Activated B cell treated with CpG ODN at 0.5 μM for 24 hours (primary cell): ENCODE measurements at places on chromosomes 2 and 18.

GRCh38 chr2:12776521-12776961 lies 59.8 kb downstream of the TRIB2 start:
- DNase-seq, result no peak

DNA sequence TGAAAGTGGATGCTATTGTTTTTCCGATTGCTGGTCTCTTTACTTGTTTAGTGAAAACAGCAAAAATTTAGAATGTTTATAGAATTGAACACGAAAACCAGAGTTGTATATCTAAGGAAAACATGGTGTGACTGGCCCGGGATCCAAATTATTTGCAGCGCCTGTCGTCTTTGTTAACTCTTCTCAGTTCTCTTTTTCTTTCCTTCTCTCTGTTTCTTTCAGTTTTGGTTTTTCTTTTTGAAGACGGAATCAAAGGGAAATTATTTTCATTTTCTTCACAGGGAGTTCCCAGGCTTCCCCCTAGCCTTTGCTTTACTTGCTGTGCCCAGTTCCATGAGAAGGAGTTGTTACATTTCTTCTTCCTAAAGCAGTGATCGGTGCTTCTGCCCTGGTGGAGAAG lies 76.0 kb downstream of the AGAP1 start:
- no peak for DNase-seq

DNA sequence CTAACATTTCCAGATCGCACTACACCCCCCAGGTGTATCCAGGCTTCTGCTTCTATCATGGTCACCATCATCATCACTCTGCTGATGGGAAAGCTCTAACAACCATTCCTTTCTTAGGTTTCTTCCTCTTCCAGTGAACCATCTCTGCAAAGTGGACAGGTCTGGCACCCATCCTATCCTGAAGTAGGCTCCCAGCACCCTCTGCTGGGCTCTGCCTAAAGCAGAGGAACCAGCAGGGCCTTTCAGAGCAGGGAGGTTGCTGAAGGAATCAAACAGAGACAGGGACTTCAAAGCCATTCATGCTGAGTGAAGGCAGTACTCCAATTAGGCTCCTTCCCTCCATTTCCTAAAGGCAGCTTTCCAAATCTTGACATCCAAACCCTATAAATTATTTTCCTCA lies 27.2 kb upstream of the SATB2 start:
- no peak for DNase-seq

DNA sequence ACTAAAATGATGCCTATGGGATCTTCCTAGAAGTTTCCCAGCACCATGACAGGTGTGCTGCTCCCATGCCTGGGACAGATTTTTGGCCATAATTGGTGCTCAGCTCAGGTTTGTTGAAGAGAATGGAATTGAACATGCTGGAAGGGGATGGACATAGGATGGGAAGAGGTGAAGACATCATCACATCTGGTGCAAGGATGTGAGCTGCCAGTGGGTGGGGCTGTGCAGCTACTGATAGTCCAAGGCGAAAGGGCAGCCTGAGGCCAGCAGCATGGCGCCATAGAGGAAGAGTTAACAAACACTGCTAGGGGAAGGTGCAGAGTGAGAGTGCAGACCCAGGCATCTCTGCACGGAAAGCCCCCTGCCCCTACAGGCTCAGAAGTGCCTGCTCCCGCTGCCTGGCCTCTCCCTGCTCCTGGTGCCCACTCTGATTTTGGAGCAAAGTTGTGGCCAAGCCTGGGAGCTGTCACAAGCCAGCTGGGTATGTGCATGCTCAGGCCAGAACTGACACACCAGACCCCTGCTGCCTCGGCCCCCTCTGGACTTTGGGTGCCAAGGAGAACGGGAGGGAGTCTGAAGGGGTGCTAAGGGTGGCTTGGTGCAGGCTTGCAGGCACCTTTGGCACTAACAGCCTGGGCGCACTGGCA lies 178.6 kb downstream of the ZBTB7C start:
- no peak for DNase-seq

DNA sequence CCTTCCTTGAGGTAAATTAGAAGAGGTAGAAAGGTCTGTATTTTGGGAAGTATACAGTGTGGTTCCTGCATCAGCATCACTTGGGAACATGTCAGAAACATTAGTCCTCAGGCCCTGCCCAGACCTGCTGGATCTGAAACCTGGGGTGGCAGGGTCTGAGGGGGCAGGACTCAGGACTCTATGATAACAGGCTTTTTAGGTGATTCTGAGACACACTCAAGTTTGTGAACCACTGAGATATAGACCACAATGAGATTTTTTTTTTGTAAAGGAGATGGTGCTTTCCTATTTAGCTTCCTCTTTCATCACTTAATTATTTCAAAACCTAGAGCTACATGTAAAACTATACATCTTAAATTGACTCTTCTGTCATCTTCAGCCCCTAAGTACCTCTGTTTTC lies 262.7 kb upstream of the SPOPL start:
- DNase-seq, result no peak

DNA sequence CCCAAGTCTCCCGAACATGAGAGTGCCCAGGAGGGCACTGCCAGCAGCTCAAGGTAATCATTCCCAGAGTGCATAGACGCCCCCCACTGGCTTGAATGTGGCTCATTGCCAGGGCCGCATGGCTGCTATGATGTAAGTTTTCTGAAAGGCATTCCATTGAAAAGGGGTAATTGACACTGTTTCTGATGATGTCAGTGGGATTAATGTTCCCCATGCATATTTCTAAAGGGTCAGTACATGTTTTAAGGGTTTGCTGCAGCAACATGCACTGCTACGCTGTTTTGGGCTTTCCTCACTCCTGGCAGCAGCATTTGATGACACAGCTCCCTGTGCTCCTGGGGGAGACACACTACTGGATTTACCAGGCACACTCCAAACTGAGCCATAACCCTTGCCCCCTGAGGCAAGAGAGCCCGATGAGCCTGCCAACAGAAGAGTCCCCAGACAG lies 36.7 kb downstream of the KIAA2012 start:
- DNase-seq, result no peak

DNA sequence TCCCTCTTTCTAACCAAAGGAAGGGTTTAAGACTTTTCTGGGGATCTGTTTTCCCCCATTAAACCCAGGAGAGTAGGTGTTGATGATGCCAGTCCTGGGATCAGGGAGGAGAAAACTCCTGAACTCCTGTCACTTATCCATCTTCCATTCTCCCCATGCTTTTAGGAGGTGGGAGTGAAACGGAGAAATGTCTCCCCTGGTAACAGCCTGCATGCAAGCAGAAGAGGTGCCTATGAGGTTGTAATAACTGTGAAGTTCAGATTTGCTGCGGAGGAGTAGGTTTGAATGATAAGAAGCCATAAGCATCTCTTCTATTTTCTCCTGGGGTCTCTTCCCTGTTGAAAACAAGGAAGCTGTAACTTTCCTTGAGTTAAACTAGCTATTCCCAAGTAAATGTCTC lies 150.8 kb downstream of the SLC4A3 start:
- DNase-seq, result no peak

GRCh38 chr18:24055878-24056277 lies 41.3 kb downstream of the TTC39C start:
- DNase-seq, result no peak

- DNase-seq, result no peak
Measured at GRCh38 chr2:218019411-218020060, 16.7 kb upstream of the TNS1 start.

DNA sequence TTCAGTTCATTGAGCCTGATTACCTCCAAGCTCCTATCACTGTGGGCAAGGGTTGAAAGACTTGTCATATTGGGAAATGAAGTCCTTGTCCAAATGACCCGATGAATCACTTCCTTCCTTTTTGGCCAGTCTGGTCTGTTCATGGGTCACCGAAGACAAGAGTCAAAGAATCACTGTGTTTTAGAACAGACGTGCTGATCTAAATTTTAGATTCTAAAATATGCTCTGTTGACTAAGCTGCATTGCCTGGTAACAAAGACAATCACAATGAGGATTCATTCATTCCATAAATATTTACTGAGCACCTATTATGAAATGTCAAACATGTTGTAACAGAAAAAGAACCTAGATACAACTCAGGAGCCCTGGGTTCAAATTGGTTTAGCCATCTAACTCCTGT lies 99.4 kb upstream of the RND3 start:
- DNase-seq, result no peak

- no peak for DNase-seq
Measured at GRCh38 chr2:16031848-16032159, 91.5 kb downstream of the MYCN start.

DNA sequence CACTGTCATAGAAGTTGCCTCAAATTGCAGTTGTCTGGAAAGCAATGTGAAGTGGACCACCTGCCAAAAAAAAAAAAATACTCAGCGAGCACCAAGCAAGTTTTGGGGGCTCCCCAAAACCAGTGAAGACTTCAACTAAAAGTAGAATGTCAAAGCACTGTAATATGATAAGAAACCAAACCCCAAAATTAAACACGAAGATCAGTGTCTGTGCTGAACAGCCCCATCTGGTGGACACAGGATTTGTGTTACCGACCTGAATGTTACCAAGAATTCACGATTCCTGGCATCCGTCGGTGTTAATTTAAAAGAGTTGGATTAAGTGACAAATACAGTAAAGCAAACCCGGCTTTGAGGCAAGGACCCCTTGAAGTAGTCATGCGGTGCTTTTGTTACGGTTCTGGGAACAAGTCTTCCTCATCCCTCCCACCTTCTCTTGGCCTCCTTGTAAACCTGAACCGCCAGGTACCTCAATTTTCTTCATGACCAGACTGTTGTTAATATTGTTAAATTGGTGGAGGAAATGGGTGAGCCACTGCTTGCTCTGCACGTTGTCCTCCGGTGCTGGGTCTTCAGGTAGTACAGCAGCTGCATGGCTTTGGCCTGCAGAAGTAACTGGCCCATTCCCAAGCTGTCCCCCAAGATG lies 31.3 kb upstream of the SSB start:
- DNase-seq, result no peak

- no peak for DNase-seq
Measured at GRCh38 chr2:54508541-54508940, 52.4 kb downstream of the SPTBN1 start.

DNA sequence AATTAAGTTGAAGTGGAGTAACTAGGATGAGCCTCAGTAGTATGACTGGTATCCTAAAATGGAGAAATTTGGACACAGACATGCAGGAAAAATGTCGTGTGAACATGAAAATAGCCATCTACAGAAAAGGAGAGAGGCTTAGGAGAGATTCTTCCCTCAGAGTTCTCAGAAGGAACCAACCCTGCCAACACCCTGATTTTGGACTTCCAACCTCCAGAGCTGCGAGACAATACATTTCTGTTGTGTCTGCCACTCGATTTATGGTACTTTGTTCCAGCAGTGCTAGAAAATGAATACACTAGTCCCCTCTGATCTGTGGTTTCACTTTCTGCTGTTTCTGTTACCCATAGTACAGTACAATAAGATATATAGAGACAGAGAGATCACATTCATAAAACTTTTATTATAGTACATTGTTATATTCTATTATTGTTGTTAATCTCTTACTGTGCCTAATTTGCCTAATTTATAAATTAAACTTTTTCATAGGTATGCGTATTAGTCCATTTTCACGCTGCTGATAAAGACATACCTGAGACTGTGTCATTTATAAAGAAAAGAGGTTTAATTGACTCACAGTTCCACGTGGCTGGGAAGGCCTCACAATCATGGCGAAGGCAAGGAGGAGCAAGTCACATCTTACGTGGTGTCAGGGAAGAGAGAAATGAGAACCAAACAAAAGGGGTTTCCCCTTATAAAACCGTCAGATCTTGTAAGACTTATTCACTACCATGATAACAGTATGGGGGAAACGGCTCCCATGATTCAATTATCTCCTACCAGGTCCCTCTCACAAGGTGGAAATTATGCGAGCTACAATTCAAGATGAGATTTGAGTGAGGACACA lies 41.3 kb downstream of the PLEKHA3 start:
- no peak for DNase-seq

- no peak for DNase-seq
Measured at GRCh38 chr2:25517701-25518100, 155.7 kb downstream of the DTNB start.

DNA sequence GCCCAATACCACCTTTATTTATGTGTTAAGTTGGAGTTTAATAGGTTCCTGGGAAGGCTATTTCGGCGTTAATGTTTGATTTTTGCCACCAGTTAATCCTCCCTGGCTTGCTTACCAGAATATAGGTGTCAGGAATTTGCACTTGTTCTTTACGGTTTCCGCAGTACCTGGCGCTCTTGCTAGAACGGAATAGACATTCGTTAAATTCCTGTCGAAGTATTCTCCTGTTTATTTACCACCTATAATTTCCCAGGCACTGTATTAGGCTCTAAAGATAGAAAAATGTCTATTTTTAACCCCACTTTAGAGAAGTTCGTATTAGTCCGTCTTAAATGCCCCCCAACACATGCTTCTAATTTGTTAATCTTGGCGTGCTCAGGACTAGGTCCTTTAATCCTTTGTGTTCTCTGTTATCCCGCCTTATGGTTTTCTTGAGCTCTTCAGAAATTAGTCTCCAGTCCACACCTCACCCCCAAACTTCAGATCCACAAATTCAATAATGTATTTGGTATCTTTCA lies 575 bp downstream of the CCDC150 start:
- no peak for DNase-seq

DNA sequence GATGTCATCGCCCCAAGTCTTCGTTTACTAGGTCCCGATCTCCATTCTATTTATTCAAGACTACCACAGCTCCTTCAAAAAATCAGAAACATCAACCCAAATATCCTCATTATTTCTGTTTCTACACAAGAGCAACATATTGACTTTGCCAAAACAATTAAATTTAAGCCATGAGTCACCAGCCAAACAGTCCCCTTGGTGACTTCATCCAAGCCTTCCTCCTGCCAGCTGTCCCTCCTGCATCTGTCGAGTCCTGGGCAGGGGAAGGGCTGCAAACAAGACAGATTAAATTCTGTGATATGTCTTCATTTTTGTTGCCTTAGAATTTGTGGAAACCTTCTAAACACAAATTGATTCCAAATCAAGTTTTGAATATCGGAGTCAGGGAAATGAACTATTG lies 110.3 kb downstream of the SP3 start:
- DNase-seq, result no peak

DNA sequence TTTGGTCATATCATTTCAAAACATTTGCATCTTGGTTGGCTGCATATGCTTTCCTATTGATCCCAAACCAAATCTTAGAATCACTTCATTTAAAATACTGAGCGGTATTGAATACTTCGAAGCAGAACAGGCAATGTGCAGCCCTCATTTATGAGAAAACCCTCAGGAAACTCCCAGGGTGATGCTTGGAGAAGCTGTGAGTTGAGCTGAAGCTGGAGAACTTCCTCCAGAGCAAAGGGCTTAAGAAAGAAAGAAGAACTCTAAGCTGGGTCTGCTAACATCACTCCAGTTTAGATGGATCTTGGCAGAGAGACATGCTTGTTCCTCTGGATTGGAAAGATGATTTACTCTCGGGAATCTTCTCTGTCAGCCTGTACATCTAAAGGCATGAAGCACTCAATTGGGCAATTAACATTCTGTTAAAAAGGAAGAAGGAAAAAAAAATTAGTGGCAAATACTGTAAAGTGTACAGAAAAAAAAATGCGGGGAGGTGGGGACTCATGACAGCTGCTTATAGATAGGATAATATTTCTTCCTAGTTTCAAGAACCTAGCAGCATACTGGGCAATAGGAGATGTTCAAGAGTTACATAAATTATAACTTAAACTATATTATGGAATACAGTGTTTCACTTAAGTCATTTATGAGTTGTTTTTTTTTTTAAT lies 49.5 kb downstream of the ATIC start:
- DNase-seq, result no peak

- DNase-seq, result no peak
Measured at GRCh38 chr18:22946846-22947245, 13.7 kb downstream of the RBBP8 start.

GRCh38 chr2:172790404-172790803 lies 54.8 kb downstream of the RAPGEF4 start:
- no peak for DNase-seq
